Activated T-cell treated with anti-CD3 and anti-CD28 coated beads for 24 hours (primary cell): ENCODE measurements at places on chromosomes 5 and 9.

DNA sequence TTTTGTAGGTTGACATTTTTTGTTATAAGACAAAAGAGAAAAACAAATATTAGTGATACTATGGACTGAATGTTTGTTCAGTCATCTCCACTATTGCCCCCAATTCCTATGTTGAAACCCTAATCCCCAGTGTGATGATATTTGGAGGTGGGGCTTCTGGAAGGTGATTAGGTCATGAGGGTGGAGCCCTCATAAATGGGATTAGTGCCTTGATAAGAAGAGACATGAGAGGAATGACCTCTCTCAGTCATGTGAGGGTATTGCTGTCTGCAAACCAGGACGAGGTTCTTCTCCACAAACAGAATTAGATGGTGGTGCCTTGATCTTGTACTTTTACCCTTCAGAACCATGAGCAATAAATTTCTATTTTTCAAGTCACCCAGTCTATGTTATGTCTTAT is 34.5 kb upstream of the KLF9 start:
- DNase-seq = no peak

GRCh38 chr9:75851917-75852316 is 38.6 kb upstream of the PCSK5 start:
- DNase-seq = no peak

DNA sequence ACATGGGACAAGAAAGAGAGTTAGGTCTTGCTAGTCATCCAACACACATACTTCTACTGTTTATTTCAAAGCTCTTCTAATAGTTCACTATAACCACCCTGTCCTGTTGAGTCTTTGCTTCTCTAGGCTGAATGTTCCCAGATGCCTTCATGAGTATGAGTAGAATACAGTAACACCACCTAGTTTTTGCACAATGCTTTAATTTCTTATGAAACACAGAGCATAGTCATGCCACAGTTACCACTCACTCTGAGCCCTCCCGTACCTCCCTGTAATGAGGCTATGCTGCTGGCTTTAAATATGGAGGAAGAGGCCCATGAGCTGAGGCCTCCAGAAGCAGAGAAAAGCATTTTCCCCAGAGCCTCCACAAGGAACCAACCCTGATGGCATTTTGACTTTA is 75.0 kb upstream of the SLC1A3 start:
- no peak for DNase-seq

- no peak for DNase-seq
These were observed 90.9 kb upstream of the GRIA1 start for GRCh38 chr5:153399595-153399994.

DNA sequence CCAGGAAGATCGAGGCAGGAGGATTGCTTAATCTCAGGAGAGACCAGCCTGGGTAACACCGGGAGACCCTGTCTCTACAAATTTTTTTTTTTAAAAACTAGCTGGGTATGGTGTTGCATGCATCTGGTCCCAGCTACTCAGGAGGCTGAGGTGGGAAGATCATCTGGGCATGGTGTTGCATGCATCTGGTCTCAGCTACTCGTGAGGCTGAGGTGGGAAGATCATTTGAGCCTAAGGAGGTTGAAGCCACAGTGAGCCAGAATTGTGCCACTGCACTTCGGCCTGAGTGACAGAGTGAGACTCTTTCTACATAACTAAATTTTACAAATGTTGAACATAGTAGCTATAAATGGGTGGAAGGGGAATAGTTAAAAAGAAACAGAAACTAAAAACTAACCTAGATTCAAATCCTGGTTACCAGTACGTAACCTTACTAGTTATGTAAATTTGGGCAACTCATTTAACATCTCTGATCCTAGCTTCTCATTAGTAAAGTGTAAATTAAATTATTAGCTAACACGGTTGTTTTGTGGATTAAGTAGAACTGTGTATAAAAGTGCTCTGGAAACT is 41.7 kb downstream of the TMEM161B start:
- no peak for DNase-seq

DNA sequence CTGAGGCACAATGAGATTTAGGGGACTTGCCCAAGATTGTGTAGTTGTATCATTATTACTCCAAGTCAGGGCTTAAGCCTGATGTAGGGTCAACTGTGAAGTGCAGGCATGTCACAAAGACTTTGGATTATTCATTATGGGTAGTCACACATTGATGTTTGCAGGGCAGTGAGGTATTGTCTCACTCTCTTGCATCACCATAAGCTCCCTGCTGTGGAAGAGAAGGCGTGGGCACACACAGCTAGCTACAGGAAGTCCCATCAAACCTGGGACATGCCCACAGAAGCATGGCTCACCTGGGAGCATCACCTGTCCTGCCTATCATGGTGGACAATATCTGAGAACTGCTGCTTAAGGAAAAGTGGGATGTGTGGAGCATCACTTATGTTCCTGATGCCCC is 42.1 kb downstream of the TMOD1 start:
- DNase-seq = no peak

- DNase-seq = no peak
These were observed 15.9 kb downstream of the FPGS start for GRCh38 chr9:127818574-127818973.

DNA sequence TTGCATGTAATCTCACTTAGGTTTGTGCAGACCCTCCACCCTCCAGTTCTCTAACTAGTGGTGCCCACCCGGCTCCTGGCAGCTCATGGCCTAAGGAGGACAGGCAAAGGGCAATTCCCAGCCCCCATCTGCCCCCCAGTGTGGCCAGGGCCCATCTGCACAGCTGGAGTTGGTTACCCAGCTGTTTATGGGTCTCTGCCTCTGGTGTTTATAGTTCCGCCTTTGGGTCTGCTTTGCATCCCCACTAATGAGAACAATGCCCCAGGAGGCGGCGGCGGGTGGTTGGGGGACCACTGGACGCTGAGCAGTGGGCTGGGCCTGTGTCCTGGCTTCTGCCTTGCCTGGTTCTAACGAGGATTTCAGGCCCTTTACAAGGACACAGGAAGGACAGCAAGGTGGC is 62.4 kb downstream of the NDST1 start:
- DNase-seq = no peak

GRCh38 chr5:107232788-107233187 is 437.9 kb downstream of the EFNA5 start:
- DNase-seq = no peak

GRCh38 chr9:82247318-82247717 is 258.7 kb downstream of the SPATA31D1 start:
- DNase-seq = no peak

GRCh38 chr5:1436036-1436435 is 9.2 kb downstream of the SLC6A3 start:
- no peak for DNase-seq

GRCh38 chr9:105396441-105396840 is 51.4 kb upstream of the FSD1L start:
- no peak for DNase-seq

DNA sequence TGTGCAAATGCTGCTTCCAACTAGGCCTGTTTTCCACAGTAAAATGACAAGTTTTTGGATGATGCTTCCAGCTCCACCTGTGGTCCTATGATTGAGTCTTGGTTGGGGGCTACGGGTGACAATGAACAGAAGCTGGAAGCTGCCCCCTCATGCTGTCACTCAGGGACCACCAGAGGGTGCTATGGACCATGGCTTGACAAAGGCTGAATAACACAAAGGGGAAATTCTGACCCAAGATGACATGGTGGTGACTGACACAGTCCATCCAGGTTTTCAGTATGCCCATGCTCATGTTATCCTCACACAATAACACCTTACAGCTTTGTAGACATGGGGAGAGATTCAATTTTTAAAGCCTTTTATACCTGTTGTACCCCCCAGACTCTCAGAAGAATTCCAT is 23.9 kb upstream of the SAP30L start:
- peak; percentile 9 for DNase-seq

GRCh38 chr9:75169623-75170022 is 81.3 kb downstream of the OSTF1 start:
- no peak for DNase-seq

DNA sequence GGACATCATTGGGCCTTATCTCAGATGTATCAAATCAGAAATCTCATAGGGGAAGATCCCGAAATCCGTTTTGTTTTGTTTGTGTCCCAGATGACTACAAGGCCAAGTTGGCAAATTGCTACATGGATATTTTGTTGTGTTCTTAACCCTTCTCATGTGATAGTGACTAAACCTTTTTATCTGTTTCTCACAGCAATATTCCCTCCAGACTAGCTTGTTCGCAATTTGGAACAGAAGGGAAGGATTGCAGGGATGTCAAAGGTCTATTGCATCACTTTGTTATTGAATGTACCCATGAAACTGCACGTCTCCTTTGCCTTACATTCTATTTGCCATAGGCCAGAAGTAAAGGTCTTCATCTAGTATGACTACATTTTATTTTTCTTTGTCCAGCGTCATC is 453.9 kb downstream of the NFIB start:
- DNase-seq = no peak

GRCh38 chr9:131695836-131696460 is 43.9 kb downstream of the RAPGEF1 start:
- DNase-seq = no peak

DNA sequence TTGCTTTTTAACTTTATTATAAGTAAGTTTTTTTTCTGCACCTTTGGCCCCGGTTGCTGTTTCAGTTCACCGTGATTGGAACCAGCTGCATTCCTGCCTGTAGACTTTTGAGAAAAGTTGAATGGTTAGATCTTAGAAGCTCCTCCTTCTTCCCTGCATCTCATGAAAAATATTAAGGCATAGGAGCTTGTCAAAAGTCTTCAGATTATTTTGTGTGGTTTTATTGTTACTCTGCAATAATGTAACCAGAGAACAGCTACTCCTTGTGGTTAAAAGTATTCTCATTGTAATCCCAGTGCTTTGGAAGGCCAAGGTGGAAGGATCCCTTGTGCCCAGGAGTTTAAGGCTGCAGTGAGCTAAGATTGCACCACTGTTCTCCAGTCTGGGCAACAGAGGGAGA is 3.3 kb upstream of the SLC2A8 start:
- no peak for DNase-seq

DNA sequence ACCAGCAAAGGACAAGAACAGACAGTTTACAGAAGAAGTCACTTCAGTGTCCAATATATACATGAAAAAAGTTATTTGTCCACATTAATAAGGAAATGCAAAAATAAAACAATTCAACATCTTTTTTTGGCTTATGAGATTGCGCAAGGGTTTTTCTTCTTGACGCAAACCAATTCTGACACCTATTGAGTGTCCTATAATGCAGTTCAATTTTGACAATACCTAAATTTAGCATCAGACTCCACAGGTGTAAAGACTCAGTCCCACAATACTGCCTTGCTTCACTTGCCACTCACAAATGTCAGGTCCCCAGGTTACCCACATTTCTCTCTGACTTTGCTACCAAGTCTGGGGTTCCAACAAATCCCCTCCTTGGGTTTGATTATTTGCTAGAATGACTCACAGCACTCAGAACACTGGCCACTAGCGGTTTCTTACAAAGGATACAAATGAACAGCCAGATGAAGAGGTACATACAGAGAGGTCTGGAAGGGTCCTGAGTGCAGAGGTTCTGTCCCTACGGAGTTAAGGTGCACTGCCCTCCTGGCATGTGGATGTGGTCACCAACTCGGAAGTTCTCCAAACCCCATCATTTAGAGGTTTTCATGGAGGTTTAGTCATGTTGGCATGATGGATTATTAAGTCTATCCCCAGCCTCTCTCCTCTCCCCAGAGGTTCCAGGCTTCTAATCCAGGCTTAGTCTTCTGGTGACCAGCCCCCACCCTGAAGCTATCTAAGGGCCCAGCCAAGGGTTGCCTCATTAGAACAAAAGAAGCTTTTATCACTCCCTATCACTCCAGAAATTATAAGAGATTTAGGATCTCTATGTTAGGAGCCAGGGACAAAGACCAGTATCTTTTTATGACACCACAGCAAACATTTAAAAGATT is 27.0 kb upstream of the SLC22A5 start:
- DNase-seq = no peak

DNA sequence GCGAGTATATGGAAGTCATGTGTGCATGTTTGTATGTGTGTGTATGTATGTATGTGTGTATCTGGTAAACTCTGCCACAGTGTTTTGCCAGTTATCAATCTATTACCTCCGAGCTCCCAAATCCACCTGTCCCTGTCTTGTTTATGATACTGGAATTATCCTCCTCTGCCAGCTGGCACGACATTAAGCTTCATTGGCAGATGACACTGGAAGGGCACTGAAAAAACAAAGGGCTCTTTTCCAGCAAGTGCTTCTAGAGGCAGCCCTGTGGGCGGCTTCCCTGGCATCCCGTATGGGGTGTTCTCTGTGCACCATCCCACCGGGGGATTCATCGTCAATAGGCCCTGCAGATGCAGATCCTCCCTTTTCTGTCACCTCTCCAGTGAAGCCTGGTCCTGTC is 221.5 kb downstream of the MSX2 start:
- DNase-seq = no peak

DNA sequence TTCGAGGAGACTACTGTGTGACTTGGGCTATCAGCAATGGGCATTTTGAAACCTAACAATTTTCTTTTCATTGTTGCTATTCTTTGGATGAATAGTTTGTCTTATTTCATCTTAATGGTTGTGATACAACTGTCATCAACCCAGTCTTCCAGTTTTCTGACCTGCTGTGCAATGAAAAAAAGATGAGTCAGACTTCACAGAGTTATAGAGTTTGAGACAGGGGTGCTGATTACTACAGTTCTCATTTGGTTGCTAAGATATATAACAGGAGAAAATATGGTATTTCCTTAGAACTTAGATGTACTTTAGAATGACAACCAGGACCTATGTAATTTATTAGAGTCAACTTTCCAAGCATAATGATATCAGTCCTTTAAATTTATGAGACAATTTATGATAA is 564.4 kb upstream of the NUDT12 start:
- DNase-seq = no peak

DNA sequence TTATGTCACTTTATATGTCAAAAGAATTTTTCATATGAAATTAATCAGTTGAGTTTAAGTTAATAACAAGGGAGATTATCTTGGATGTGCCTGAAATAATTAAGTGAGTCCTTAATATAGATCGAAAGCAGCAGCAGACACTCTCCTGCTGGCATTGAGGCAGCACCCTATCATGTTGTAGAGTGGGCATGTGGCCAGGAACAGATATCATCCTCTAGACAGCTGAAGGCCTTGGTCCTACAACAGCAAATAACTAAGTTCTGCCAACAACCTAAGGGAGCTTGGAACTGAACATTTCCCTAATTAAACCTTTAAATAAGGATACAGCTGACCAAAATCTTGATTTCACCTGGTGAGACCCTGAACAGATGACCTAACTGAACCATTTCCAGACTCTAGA is 25.8 kb upstream of the UGT3A1 start:
- no peak for DNase-seq

DNA sequence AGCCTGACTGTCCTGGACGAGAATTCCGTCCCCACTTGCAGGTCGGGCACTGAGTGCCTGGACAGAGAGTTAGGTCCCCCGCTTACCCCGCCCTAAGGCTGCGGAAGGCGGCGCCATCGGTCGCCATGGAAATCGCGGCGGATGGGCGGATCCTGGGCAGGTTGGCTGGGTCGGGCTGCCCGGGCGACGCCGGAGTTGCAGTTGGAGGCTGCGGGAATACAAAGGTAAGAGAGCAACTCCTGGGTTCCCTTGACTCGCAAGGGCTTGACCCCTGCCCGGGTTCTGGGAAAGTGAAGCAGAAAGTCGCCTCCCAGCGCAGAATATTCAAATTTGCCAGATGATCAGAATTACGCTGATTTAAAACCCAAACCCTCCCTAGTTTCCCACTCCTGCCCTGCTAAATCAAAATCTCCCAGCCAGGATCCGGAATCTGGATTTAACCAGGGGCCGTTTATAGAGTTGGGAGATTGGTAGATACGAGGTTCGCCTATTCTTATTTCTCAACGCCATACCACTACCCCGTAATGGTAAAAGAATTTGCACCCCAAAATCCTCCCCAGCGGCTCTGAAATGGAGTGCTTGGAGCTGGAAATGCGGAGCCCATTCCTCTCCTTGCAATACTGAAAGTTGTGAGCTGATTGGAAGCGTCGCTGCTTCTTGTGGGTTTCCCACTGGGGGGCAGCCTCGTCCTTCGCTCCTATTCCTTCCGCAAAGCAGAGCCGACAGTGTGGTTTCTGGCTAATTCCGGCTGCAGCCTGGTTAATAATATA is 156.4 kb upstream of the RASEF start:
- DNase-seq = no peak
